ENCODE measurements at places on chromosomes 12 and 14. TPM values are rescaled to one million over a fixed set of nuclear protein-coding genes. Genes with fewer than 3 reads are reported as not detected.

Gene GOLT1B
- 45.2 TPM for total RNA-seq

Gene CABP1
- total RNA-seq, result 0.29 TPM

Gene GALNT8
- total RNA-seq, result 0.97 TPM

Gene ARID4A
- 24.1 TPM for total RNA-seq

Gene GPN3
- total RNA-seq, result 68.4 TPM

Gene OTUB2
- total RNA-seq, result 2.0 TPM

Gene USP44
- total RNA-seq, result 2.8 TPM

Gene TMTC1
- total RNA-seq, result 0.17 TPM

Gene ZDHHC22
- total RNA-seq, result not detected

Gene SDR9C7
- total RNA-seq, result not detected

Gene EPYC
- not detected for total RNA-seq

Gene PPP2R5E
- 37.8 TPM for total RNA-seq

Gene BMP4
- 0.34 TPM for total RNA-seq

Gene BTBD7
- total RNA-seq, result 9.9 TPM

Gene HOXC11
- not detected for total RNA-seq

Gene BMAL2
- 14.9 TPM for total RNA-seq

Gene MCRS1
- total RNA-seq, result 56.8 TPM

Gene STRN3
- total RNA-seq, result 17.4 TPM

Gene DBX2
- not detected for total RNA-seq

Gene TGFB3
- total RNA-seq, result 1.9 TPM

Gene RAPGEF3
- total RNA-seq, result 2.5 TPM

Gene KIF5A
- 0.90 TPM for total RNA-seq

Gene HOXC13
- total RNA-seq, result not detected

Gene ZBTB25
- 27.5 TPM for total RNA-seq

Gene SLC2A13
- 3.8 TPM for total RNA-seq

Gene GUCY2C
- not detected for total RNA-seq

Gene SLC17A8
- total RNA-seq, result not detected

Gene TMBIM6
- total RNA-seq, result 486 TPM

Gene APOF
- not detected for total RNA-seq

Gene ABCC9
- not detected for total RNA-seq

Gene GYS2
- not detected for total RNA-seq

Gene BICDL1
- 155 TPM for total RNA-seq

Gene PSMC1
- 108 TPM for total RNA-seq

Gene NOC4L
- total RNA-seq, result 29.8 TPM

Gene LTBP2
- 0.10 TPM for total RNA-seq

Gene OR6C2
- not detected for total RNA-seq

Gene P2RX2
- not detected for total RNA-seq

Gene GDF11
- 8.7 TPM for total RNA-seq

Gene MIP
- not detected for total RNA-seq

Gene NUBPL
- 9.1 TPM for total RNA-seq

Gene KIF26A
- 0.38 TPM for total RNA-seq

Gene PLEK2
- 4.1 TPM for total RNA-seq

Gene CCDC175
- total RNA-seq, result not detected

Gene TAS2R9
- total RNA-seq, result not detected
